ENCODE measurements at places on chromosomes 3 and 15. TPM values are rescaled to one million over a fixed set of nuclear protein-coding genes. Genes with fewer than 3 reads are reported as not detected.
A peak's percentile ranks its signal among the peaks of the same experiment; 100 is the strongest.

DNA sequence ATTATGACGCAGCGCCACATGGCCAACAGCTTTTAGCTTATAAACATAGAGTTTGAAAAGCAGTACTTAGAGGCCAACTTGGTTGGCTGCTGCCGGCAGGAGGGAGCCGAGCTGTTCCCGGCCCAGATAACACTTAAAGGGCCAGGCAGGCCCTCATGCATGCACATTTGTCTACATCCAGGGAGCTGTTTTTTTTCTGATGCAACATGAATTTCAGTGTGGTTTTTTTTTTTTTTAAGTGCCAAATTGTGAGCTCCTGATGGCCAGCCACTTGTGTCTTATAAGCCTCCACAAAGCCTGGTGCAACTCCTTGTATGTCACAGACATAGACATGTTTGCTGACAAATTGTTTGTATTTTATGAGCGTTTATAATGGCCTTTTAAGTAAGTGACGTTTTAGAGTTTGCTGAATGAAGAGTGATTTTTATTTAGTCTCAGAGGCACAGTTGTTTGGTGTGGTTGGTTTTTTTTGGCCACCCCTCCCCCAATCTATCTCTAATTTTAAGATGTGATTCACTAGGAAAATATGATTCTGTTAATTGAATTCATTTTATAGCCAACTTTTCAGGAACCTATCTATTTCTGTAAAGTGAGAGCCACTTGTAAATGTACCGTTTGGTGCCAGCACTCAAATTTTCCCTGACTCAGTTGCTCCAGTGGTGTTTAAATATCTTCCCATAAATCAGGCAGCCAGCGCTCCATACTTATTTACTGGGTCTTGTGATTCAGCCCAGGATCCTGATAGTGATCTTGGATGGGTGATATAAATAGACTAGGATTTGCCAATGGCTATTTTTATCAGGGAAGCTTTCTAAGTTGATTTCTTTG, 134.3 kb downstream of the VGLL4 start:
- peak; percentile 99 for DNase-seq

DNA sequence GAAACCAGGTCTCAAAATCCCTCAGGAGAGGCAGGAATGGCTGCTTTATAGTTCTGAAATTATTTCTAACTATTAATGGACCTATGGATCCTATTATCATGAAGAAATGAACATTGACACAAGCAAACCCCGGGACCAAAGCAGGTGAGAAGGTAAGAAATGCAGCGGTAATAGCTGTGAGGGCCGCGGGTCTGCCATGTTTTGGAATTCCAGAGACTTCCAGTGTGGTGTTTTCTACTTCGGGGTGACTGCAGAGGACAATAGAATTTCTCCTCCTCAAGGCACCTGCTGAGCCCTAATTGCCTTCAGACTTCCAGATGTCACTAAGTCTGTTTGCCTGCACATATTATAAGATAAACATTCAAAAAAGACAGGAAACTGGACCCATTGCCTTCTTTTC, 437.4 kb downstream of the GABRG3 start:
- DNase-seq = no peak

DNA sequence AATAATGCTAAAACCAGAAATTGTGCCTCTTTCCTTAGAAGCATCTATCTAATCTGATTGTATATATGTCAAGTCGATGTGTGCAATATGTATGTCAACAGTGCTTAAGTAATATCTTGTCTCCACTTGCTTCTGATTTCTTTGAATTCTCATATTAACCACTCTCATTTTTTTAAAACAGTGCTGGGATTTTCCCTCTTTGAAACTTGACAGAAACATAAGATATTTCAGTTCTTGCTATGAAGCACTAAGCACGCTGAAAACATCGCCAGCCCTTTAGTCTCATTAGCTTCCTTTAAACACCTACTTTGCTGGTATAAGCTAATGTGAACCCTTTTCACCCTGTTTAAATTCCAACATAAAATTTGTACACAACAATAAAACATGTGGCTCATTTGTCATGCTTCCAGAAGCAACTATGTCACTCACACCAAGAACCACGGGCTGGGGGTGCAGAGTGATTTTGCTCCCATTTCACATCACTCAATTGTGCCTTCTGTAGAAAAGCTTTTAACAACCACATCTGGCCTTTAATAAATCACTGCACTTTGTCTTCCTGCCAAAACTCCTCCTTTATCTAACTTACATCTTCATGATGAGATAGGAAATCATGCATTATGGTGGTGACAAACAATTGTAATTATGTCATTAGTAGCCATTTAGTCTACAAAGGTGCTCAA, 185.2 kb downstream of the FOXP1 start:
- DNase-seq = peak; percentile 32

Gene ARHGAP11A
- total RNA-seq = 13.1 TPM

GRCh38 chr15:94411846-94412245, 180.5 kb downstream of the MCTP2 start:
- no peak for DNase-seq

- peak; percentile 78 for DNase-seq
Observed at GRCh38 chr15:96893159-96893906, 562.8 kb downstream of the NR2F2 start.

Gene CERS3
- total RNA-seq = not detected

Gene MST1
- 5.1 TPM for total RNA-seq

DNA sequence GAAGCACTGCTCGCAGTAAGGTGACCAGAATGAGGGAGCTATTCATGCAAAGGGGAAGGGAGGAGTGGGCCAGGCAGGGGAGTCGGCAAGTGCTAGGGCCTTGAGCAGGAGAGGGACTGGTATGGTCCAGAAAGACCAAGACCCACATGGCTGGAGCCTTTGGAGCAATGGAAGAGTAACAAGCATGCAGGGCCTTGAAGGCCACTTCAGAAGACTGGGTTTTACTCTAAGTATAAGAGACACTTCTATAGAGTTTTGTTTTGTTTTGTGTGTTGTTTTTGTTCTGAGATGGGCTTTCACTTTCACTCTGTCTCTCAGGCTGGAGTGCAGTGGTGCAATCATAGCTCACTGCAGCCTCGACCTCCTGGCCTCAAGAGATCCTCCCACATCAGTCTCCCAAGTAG, 42.0 kb downstream of the BFSP2 start:
- DNase-seq = no peak

GRCh38 chr15:94026458-94027304, 204.7 kb upstream of the MCTP2 start:
- DNase-seq = peak; percentile 36

Gene SCN11A
- total RNA-seq = under 0.01 TPM

Gene RBP2
- total RNA-seq = not detected

Gene ANKRD34C
- not detected for total RNA-seq

GRCh38 chr3:105606016-105606415, 239.3 kb downstream of the ALCAM start:
- DNase-seq = peak; percentile 90

DNA sequence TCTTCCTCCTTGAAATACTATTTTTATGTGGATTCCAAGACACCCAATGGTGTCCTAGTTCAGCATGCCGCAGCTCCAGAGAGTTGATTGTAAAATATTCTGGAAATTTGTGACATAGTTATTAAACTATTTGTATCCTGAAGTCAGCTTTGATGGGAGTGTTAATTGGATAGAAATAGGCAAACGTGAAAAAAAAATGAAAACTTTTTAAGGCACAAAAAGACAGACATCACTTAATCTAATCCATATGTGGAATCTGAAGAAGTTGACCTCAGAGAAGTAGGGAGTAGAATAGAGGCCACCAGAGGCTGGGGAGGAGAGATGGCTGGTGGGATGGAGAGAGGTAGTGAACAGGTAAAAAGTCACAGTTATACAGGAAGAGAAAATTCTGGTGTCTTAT, 704.2 kb downstream of the ROBO1 start:
- DNase-seq = no peak

Gene MUC20
- under 0.01 TPM for total RNA-seq

Gene TTC21A
- 1.5 TPM for total RNA-seq

Gene WDR76
- 5.8 TPM for total RNA-seq

Gene CPN2
- total RNA-seq = not detected

DNA sequence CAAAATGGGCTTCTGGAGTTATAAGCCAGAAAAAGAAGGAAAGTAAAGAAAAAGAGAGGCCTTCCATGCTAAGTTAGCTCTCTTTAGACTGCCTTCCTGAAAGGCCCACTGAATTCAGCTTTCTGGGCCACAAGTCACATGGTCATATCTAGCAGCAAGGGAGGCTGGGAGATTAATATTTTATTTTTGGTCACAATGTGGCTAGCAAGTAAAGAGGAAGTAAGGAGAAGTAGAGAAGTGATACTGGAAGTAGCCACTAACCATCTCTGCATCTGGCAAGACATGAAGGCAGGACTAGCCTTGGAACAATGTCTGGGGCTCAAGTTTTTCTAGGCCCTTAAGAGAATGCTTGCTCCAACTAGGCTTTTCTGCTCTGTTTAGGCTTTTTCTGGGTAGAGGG, 81.8 kb upstream of the UBE2E1 start:
- DNase-seq = no peak

- DNase-seq = no peak
Observed at GRCh38 chr3:177343122-177343625, 145.9 kb upstream of the TBL1XR1 start.

- DNase-seq = no peak
Observed at GRCh38 chr15:95051861-95052260, 820.5 kb downstream of the MCTP2 start.
